ENCODE measurements at places on chromosomes 6 and 20. TPM values are rescaled to one million over a fixed set of nuclear protein-coding genes. Genes with fewer than 3 reads are reported as not detected.

Gene SLC22A3
- not detected for total RNA-seq

Gene PPIL4
- total RNA-seq, result 13.5 TPM

Gene ZC3H12D
- total RNA-seq, result not detected

Gene PSMB9
- 37.6 TPM for total RNA-seq

Gene TMEM63B
- 38.5 TPM for total RNA-seq

Gene BEND3
- 3.8 TPM for total RNA-seq

Gene TFAP2A
- total RNA-seq, result 37.0 TPM

Gene PHF10
- 21.7 TPM for total RNA-seq

Gene SIRPD
- total RNA-seq, result 0.37 TPM

Gene EYA4
- 9.8 TPM for total RNA-seq

Gene OPN5
- not detected for total RNA-seq

Gene PRR18
- total RNA-seq, result not detected

DNA sequence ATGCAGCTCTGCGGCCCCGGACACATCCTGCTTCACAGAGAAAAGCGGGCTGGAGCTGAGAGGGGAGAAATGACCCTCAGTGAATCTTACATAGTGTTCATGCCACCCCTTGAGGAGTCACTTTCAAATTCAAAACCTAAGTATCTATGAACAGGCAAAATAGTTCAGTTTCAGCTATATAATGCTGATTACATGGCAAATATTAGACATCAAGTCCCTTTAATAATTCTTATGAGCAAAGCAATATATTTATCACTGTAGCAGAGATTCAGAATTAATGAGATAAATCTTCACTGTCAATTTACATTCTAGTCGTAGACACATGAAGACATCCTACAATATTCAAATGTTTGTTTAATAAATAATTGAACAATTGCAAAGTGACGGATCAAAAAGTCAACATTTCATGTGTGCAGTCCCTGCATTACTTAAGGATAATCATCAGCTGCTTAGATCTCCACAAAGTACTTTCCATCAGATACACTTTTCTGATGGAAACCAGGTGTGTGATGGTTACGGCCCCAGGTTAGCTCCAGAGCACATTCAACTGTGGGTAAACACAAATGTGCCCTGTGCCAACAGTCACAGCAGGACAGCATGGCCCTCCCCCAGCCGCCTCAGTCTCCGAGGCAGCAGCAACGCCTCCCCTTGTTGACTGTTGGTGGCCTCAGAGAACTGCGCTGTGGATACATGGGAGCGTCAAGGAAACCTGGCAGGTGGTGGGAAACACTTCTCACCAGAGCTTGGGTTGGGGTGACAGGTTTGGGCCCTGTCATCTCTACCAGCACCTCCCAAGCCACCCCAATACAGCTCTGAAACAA lies 787 bp upstream of the PRR18 start:
- H3K27me3 ChIP-seq, result no peaks in the 10 kb centered on the region
- DNase-seq, result no peak
- H3K4me3 ChIP-seq, result no peak overlapping the region
- H3K4me1 ChIP-seq, result no peaks in the 10 kb centered on the region
- H3K27ac ChIP-seq, result no peak overlapping the region

DNA sequence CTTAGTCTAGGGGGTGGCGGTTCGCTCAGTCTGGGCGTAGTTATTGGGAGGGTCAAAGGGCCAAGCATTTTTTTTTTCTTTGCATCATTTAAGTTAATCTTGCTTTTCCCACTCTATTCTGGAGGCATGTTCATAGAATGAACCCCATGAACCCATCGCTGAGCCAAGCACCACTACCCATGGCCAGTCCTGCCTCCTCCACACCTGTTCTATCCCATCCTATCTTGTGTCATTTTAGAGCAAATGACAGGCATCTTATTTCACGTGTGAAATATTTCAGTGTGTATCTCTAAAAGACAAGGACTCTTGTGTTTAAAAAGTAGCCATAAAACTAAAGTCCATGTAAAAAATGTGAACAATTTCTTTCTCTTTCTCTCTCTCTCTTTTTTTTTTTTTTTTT lies 13.9 kb downstream of the SRC start:
- H3K4me1 ChIP-seq, result no peaks in the 10 kb centered on the region
- H3K27ac ChIP-seq, result no peak overlapping the region
- no peak for DNase-seq

DNA sequence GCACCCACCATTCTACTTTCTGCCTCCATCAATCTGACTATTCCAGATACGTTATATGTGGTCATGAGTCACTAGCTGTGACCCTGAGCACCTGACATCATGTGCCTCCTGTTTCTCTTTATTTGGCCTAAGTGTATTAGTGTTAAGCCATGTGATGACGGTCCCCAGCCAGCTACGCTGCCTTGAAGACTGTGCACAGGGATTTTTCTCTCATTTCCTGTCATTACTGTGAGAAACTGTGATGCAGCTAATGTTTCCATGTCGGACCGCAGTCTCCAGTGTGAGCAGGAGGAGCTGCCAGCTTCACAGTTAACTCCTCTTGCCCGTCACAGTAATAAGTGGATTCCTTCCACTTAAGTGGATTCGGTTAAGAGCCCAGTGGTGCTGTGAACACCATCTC lies 9.9 kb upstream of the SPATS1 start:
- H3K27ac ChIP-seq, result no peak overlapping the region
- no peaks in the 10 kb centered on the region for H3K4me1 ChIP-seq
- no peaks in the 10 kb centered on the region for H3K36me3 ChIP-seq
- H3K27me3 ChIP-seq, result peaks cover 29% of the 10 kb centered on the region
- no peak overlapping the region for H3K4me3 ChIP-seq
- no peak for DNase-seq

- no peak overlapping the region for H3K27ac ChIP-seq
- no peaks in the 10 kb centered on the region for H3K4me1 ChIP-seq
Observed at GRCh38 chr6:14035071-14035847, 82.3 kb upstream of the CD83 start.

DNA sequence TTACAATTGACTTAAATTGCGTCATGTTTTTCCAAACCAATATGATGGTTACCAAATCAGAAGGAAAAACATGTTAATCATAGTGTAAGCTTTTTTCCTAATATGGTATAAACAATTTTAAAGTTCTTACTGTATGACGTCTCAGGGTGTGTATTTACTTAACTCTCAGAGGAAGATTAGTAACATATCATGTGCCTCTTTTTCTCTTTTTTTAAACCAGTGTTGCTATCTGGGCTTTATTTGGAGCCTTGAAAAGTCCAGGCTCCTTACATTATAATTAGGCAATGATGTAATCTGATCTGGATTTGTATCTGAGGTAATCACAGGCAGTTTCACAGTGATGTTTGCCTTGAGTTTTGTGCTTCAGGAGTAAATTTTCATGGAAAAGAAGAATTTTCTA lies 20.4 kb upstream of the RAB23 start:
- H3K36me3 ChIP-seq, result no peaks in the 10 kb centered on the region
- H3K4me3 ChIP-seq, result no peak overlapping the region
- H3K27me3 ChIP-seq, result no peaks in the 10 kb centered on the region

DNA sequence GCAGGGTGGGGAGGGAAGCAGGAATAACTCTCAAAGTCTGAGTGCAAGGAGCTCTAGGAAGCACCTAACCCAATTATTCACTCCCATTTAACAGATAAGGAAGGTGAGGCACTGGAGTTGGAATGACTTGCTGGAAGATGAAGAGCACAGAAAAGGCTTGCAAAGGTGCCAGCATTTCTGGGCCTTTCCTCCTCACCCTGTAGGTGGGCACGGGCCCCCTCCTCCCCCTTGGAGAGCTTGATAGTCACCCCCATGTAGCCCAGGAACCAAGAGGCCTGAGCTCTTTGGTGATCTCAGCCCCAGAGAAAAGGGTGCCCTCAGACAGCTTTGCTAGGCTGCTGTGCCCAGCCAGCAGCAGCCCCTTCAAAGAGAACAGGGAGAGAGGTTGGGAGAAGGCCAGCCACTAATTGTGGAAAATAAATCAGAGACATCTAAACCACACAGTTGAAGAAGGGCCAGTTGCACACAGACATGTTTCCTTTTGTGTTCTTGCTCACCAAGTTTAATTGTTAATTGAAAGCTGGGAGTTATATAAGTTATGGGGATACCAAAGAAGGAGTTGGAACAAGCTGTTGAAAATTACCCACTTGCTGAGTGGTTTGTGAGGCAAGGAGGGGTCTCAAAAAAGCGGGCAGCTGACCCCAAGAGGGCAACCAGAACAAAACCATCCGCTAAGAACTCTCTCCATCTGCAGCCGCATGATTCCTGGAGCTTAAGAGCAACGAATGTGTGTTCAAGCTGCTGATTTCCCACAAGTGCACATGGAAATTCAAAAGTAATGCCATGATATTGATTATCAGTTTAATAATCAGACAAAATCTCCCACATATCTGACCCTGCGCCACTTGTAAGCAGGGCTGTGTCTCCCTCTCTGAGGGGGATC lies 77.0 kb downstream of the MRPL14 start:
- peaks cover 91% of the 10 kb centered on the region for H3K4me1 ChIP-seq
- no peak overlapping the region for H3K4me3 ChIP-seq
- no peaks in the 10 kb centered on the region for H3K36me3 ChIP-seq
- H3K27ac ChIP-seq, result peak overlapping the region; percentile 96
- DNase-seq, result no peak
- H3K27me3 ChIP-seq, result no peaks in the 10 kb centered on the region

DNA sequence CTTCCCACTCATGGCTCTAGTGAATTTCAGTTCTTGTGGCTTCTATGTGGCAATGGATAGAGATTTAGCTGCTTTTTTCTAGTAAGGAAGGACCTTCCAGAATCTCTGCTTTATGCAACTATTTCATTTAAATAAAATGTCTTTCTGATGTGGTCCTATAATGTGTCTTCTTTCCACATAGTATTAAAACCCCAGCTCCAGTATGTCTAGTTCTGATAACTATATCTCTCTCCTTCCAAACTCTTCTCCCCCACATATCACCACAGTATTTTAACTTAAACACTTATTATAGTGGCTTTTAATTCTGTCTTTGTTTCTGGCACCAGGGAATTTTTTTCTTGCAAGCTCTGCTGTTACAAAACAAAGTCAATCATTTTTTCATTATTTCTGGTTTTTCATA lies 40.6 kb upstream of the SUMO4 start:
- peaks cover 19% of the 10 kb centered on the region for H3K36me3 ChIP-seq
- no peak overlapping the region for H3K27ac ChIP-seq
- DNase-seq, result no peak

- DNase-seq, result no peak
- H3K27me3 ChIP-seq, result no peaks in the 10 kb centered on the region
- H3K4me3 ChIP-seq, result no peak overlapping the region
- no peak overlapping the region for H3K27ac ChIP-seq
Observed at GRCh38 chr6:151005896-151006632, 140.6 kb downstream of the MTHFD1L start.

GRCh38 chr6:156652231-156652750 lies 124.9 kb upstream of the ARID1B start:
- DNase-seq, result no peak
- no peaks in the 10 kb centered on the region for H3K4me1 ChIP-seq
- no peaks in the 10 kb centered on the region for H3K27me3 ChIP-seq
- no peak overlapping the region for H3K27ac ChIP-seq

DNA sequence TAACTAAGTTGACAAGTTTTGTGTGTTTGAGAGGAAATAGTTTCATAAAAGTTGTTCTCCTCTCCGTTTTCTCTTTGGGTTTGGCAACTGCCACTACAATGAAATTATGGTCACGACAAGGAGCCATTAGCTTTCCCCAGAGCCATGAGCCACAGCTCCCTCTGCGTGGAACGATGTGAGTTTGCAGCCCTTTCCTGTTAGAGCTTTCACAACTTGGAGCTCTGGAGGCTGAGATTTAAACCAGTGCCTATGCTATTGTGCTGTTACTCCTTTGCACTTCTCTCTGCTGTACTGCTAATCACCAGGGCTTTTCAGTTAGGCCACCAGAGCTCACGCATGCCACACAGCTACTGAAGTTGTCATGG lies 29.3 kb upstream of the TXNDC5 start:
- no peaks in the 10 kb centered on the region for H3K4me1 ChIP-seq
- no peaks in the 10 kb centered on the region for H3K27me3 ChIP-seq
- no peak overlapping the region for H3K27ac ChIP-seq
- no peak overlapping the region for H3K4me3 ChIP-seq
- no peaks in the 10 kb centered on the region for H3K36me3 ChIP-seq

- no peak overlapping the region for H3K27ac ChIP-seq
- H3K4me1 ChIP-seq, result no peaks in the 10 kb centered on the region
- no peaks in the 10 kb centered on the region for H3K36me3 ChIP-seq
Observed at GRCh38 chr6:130500693-130501092, 134.9 kb downstream of the TMEM200A start.

GRCh38 chr6:166361077-166361429 lies 18.7 kb upstream of the SFT2D1 start:
- no peaks in the 10 kb centered on the region for H3K27me3 ChIP-seq
- peaks cover 9% of the 10 kb centered on the region for H3K4me1 ChIP-seq
- DNase-seq, result no peak
- no peak overlapping the region for H3K4me3 ChIP-seq
- H3K27ac ChIP-seq, result no peak overlapping the region
- no peaks in the 10 kb centered on the region for H3K36me3 ChIP-seq

- no peaks in the 10 kb centered on the region for H3K27me3 ChIP-seq
- no peak overlapping the region for H3K27ac ChIP-seq
- no peak for DNase-seq
Observed at GRCh38 chr20:48754292-48754691, 73.5 kb downstream of the PREX1 start.

GRCh38 chr6:113363048-113363798 lies 493.9 kb upstream of the MARCKS start:
- no peak overlapping the region for H3K27ac ChIP-seq
- no peak overlapping the region for H3K4me3 ChIP-seq
- DNase-seq, result no peak
- H3K27me3 ChIP-seq, result no peaks in the 10 kb centered on the region

DNA sequence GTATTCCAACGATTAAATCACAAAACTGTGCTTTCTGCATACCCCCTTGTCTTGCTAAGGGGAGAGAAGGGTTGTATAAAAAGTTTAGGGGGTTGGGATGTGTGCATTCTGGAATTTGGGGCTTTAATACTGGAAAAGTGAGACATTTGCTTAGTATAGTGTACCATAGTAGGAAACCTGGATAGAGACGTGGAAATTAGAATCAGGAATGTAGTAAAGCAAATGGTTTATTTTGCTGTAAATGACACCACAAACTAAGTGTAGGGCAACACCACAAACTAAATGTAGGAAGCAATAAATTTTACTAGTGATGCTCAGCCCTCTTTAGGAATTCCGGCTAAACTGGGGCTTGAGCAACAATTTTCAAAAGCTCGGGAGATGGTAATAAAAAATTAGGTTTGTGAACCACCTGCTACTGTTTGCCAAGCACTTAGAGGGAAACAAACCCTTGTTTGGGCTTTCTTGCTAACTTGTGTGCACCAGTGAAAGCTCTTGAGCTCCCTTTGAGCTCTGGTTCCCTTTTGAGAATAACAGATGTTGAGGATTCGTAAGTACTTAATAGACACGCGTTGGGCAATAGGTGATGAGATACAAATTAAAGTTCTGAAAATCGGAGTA lies 13.8 kb downstream of the BRD2 start:
- H3K36me3 ChIP-seq, result peaks cover 41% of the 10 kb centered on the region
- 0 out of 2 replicates have a peak, but pooled peaks cover 4% of the 10 kb centered on the region for H3K4me1 ChIP-seq
- H3K27me3 ChIP-seq, result 0 out of 2 replicates have a peak, but pooled peaks cover 8% of the 10 kb centered on the region
- no peak overlapping the region for H3K4me3 ChIP-seq
- no peak for DNase-seq
- H3K27ac ChIP-seq, result no peak overlapping the region
